ENCODE measurements at places on chromosomes 6 and 20. TPM values are rescaled to one million over a fixed set of nuclear protein-coding genes. Genes with fewer than 3 reads are reported as not detected.

GRCh38 chr20:40604416-40604815 lies 84.6 kb downstream of the MAFB start:
- no peak for DNase-seq

GRCh38 chr6:148213366-148213765 lies 129.3 kb upstream of the SASH1 start:
- no peak for DNase-seq

DNA sequence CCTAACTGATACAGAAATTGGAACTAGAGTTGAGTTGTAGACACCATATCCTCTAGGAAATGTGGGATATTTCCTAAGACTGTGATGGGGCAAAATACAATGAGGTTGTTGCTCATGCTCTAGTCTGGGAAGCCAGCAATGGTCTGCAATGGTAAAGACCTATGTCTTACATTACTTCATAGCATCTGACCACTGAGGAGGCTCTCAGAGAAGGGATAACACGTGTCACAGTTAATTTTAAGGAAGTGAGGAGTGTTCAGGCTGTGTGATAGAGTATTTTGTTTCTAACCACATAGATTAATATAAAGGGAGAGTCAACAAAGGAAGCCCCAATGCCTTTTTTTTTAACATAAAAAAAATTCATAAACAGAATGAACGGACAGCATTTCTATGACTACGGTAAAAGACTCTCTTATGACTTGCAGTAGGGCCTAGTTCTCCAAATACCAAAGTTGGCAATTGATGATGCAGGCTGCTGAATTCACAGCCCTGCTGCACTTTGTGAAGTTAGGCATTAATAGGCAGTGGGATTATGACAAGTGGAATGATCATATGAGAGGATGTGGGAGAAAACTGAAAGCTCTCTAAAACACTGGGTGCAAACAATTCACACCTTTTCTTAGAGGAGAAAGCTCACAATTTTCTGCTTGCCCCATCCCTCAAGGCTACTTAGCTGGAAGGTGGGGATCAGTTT lies 13.7 kb downstream of the KCNS1 start:
- no peak for DNase-seq

- no peak for DNase-seq
Observed at GRCh38 chr20:53287357-53288042, 306.1 kb downstream of the ZNF217 start.

The GGT7 gene
- total RNA-seq, result 5.2 TPM
